ENCODE measurements at places on chromosomes 13 and 19.

- DNase-seq: no peak
Observed at GRCh38 chr13:31200637-31200971, 829 bp downstream of the B3GLCT start.

GRCh38 chr13:27338816-27339215 lies 68.2 kb downstream of the RASL11A start:
- no peak for DNase-seq

DNA sequence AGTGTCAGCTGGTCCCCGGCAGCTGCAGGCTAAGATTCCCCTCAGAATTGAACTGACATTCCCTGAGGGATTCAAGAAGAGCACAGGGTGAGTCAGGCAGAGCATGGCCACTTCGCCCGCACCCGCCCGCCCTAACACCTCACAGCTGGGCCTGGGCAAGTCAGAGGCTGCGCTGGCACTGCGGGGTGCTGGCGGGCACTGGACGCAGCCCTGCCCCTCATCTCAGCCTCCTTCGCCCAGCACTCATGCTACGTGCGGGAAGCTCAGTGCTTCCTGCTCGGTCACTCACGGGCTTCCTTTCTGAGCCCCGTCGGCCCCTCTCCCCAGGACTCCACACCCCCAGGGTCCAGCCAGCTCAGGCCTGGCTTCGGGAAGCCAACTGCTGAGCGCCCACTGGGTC lies 56.9 kb downstream of the MLLT1 start:
- no peak for DNase-seq

- DNase-seq: no peak
Observed at GRCh38 chr19:38162094-38162493, 61.9 kb downstream of the DPF1 start.

DNA sequence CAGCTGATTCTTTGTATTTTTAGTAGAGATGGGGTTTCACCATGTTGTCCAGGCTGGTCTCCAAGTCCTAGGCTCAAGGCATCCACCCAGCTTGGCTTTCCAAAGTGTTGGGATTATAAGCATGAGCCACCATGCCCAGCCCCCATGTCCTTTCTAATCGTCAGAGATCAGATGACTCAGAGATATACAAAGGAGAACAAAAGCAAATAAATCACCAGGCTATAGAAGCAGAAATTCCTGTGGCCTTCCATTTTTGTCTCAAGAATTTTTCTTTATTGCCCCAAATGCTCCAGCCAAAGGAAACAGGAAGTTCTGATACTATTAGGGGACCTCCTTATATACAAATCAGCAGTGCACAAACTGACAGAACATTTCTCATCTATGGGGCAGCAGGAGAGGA lies 207.8 kb downstream of the RFC3 start:
- DNase-seq: no peak

- no peak for DNase-seq
Observed at GRCh38 chr19:1042689-1043511, 3.0 kb downstream of the ABCA7 start.

DNA sequence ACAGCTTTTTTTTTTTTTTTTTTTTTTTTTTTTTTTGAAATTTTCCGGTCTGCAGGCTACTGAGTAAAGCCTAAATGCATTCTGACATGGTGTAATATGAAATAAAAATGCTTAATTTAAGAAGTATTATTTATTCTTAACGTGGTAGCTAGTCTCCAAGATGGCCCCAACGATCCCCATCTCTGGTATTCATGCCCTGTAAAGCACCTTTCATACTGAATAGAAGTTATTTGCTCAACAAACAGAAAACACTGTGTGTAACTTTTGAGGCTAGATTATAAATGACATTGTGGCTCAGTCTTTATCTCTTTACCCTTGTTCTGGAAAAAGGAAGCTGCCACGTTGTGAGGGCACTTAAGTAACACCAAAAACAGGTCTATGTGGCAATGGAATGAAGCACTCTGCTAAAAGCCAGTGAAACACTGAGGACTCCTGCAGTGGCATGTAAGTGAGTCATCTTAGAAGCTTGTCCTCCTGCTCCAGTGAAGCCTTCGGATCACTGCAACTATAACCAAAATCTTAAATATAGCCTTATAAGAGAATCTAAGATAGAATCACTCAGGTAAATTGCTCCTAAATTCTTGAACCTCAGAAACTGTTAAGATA lies 128.7 kb downstream of the UGGT2 start:
- DNase-seq: no peak

DNA sequence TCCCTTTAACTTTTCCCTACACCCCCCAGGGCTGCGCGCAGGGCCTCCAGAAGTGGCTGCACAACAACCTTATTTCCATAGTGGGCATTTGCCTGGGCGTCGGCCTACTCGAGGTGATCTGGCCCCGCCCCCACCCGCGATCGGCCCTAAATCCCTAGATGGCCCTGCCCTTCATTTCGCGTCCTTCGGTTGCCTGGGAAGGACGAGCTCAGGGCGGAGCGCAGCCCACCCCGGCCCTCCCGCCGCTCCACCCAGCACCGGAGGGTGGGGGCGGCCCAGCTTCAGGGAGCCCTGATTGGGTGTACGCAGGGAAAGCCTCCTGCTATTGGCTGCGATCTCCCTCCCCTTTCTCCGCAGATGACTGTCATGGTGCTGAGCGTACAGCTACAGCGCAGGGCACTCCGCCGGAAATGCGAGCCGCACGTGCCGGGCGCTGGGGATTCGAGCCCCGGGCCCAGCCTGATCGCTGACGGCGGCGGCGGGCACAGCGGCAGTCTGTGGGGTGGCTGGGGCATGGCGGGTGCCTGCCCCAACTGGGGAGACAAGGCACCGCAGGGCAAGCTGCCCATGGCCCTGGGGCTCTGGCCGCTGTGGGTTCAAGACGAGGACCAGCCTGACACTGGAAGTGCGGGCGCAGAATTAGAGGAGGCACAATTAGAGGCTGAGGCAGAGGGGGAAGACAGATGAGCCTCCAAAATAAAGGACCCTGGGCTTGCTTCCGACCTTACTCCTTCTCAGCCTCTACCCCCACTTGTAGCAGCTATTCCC lies 4.3 kb downstream of the CD37 start:
- DNase-seq: no peak

DNA sequence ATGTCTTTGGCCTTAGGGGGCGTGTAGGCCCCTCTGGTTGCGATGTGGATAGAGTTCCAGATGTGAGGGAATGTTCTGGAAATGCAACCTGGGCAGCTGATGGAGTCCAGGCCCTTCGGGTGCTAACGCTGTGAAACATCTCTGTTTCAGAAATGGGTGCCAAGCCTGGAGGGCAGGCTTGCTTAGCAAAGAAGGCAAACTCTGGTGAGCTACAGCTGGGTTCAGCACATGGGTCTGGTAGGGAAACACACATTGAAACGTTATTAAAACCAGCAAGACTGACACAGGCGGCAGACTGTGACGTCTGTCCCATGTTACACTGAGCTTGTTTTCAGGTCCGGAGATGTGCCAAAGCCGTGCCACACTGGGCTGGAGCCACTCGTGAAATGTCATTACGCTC lies 8.6 kb upstream of the CDC16 start:
- no peak for DNase-seq

GRCh38 chr13:45104261-45104660 lies 16.0 kb upstream of the GTF2F2 start:
- DNase-seq: no peak

GRCh38 chr19:54148158-54148557 lies 10.6 kb downstream of the CNOT3 start:
- no peak for DNase-seq

DNA sequence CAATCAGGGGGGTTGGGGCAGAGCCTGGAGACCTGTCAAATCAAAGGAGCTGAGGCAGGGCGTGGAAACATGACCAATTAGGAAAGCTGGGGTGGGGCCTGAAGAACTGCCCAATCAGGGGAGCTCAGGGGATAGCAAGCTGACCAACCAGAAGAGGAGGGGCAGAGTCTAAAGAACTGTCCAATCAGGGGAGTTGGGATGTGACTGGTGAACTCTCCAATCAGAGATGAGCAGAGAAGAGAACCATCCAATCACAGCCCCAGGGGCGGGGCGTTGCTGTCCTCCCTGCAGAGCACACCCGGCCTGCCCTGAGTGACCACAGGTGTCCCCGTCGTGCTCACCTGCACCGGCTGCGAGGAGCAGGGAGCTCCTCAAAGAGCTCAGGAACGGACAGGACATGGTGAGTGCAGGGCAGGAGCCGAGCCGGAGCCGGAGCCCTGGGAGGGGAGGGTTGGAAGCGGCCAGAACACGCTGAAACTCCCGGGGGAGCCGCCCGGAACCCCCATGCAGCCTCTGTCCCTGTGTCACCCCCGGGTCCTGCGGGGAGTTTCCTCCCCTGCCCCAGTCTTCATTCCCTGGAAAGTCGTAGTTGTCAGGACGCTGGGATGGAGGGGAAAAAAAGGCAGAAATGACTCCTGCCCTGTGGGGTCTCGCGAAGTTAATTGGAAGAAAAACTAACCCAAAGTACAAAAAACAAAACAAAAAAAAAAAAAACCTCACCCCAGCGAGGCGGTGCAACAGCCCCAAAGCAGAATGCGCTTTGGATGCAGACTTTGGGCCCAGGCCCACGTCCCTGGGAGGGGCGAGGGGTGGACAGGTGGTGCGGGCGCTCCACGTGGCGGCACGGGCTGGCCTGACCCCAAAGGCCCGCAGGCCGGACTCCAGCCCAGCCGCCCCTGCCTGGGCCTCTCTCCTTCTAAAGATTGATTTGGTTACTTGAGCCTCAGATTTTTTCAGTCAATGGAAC lies at the start of gene ZNF556:
ZNF556 (plus strand) TSS at position 311 of the 967 bp plus-strand sequence; CDS start at position 398, 87 bp downstream.
- DNase-seq: no peak

DNA sequence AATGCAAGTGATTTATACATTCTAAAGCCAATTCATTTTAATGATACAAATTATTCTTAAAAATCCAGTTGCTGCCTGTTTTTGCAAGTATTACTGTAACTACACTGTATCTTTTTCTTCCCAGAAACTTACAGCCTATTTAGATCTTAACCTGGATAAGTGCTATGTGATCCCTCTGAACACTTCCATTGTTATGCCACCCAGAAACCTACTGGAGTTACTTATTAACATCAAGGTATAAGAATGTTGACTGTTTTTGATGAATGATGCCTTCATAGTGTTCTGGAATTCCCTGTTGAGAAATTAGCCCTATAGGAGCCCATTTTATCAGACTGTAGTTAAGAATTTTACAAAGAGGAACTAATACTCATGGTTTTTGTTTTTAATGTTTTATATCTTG lies 25.0 kb downstream of the ITM2B start:
- DNase-seq: no peak

DNA sequence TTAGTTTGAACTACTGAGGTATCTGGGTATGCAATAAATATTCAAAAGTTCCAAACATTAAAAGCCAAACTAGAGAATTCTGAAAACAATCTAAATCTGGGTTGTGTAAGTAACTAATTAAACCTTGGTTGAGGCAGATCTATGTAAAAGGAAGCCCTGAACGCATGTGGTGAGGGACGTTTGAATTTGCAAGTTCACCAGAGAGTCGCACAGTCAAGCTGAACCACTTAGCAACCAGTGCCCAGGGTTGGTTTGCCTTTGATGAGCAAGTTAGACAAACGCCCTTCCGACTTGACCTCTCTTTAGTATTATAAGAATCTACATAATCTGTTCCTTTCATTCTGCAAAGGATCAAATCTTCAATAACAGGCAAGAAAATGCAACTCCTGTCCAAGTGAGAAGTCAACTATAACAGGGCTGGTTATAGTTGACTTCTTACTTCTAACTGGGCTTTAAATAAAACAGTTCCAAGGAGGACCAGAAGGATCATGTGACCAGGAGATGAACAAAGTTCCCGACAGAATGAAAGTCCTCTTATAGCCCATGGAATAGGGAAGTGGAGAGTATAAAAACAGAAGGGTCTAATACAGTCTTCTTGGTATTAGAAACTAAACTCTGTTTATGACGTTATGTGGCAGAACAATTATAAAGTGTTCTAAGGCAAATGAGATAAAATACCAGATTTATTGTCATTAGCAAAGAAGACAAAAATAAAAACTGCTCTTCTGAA lies 40.6 kb downstream of the PHF11 start:
- no peak for DNase-seq

- no peak for DNase-seq
Observed at GRCh38 chr19:29798774-29799497, 12.9 kb upstream of the CCNE1 start.
